ENCODE measurements at places on chromosomes 2 and 18.

GRCh38 chr2:42328148-42328833 is 32.7 kb downstream of the COX7A2L start:
- no peak for DNase-seq

GRCh38 chr2:152523091-152523490 is 188.1 kb downstream of the FMNL2 start:
- no peak for DNase-seq

GRCh38 chr18:13260197-13260934 is 41.8 kb downstream of the LDLRAD4 start:
- no peak for DNase-seq

- DNase-seq, result no peak
These were observed 54.0 kb downstream of the NFATC1 start for GRCh38 chr18:79449551-79450288.

GRCh38 chr2:113075030-113075429 is 7.3 kb downstream of the IL1F10 start:
- DNase-seq, result no peak

- no peak for DNase-seq
These were observed 34.0 kb upstream of the ITPRID2 start for GRCh38 chr2:181857483-181857882.

- no peak for DNase-seq
These were observed 13.0 kb downstream of the VIL1 start for GRCh38 chr2:218431878-218432277.

DNA sequence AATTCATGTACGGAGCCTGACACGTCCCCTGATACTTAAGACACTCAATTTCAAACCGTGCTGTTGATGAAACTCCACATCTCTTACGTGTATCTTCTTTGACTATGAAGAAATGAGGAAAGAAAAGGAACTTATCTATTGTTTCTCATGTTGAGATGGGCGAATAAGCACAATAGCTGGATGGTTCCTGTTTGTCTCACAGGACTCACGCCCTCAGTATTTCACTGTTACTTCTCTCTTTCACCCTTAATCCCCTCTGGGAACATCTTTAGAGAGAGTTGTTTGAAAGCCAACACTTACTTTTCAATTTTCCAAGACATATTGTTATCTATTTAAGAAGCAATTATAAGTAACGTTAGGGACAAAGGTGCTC is 99.8 kb downstream of the COPS8 start:
- DNase-seq, result no peak

- no peak for DNase-seq
These were observed 36.7 kb downstream of the RND3 start for GRCh38 chr2:150450765-150451164.

- DNase-seq, result no peak
These were observed 60.9 kb upstream of the SIX2 start for GRCh38 chr2:45070113-45070652.

- DNase-seq, result no peak
These were observed 138.5 kb upstream of the DLX2 start for GRCh38 chr2:172241222-172241621.

DNA sequence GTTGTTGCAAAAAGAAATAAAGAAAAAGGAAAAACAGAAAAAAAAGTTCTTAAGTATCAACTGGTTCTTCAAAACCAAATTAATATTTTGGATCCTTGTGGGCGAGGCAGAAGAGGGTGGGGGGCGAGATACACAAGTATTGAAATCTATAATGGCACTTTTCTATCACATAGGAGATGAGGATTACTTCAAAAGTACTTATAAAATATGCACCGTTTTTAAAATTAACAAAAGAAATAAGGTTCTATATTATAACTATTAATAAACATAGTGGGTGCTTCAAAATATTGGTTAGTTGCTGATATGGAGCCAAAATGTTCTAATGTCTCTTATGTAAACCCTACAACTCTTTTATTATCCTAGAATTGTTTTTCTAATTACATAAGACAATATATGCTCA is 2.1 kb downstream of the FECH start:
- DNase-seq, result no peak

- no peak for DNase-seq
These were observed 41.0 kb upstream of the ACSL3 start for GRCh38 chr2:222819722-222820333.
